ENCODE measurements at places on chromosomes 11 and 22. TPM values are rescaled to one million over a fixed set of nuclear protein-coding genes. Genes with fewer than 3 reads are reported as not detected.

BIK gene
- 24.6 TPM for total RNA-seq

WT1 gene
- total RNA-seq, result 8.5 TPM

SULT4A1 gene
- not detected for total RNA-seq

- no peak overlapping the region for H3K27ac ChIP-seq
- no peak overlapping the region for H3K4me3 ChIP-seq
- H3K4me1 ChIP-seq, result peaks cover 13% of the 10 kb centered on the region
- DNase-seq, result no peak
Observed at GRCh38 chr11:119673759-119674336, 55.2 kb downstream of the NECTIN1 start.

- H3K4me1 ChIP-seq, result peaks cover 7% of the 10 kb centered on the region
- no peaks in the 10 kb centered on the region for H3K36me3 ChIP-seq
- H3K4me3 ChIP-seq, result no peak overlapping the region
Observed at GRCh38 chr11:17219016-17219415, 11.2 kb upstream of the PIK3C2A start.

DNA sequence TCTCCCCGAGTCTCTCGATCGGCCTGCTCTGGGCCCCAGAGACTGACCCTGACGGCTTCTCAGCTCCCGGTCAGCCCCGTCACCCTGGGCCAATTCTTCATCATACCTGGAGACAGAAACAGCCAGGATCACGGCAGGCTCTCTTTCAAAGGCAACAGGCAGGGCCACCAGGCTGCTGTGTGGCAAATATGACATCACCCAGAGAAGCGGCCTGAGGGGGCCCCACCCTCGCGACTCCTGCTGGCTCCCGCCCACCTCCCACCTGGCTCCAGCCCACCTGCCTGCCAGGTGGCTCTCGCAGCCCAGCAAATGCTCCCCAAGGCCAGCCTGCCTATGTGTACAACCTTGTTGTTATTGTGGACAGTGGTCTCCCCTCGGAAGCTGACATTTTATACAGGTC lies 24.9 kb upstream of the PACSIN2 start:
- no peak for DNase-seq
- H3K4me1 ChIP-seq, result no peaks in the 10 kb centered on the region
- no peak overlapping the region for H3K27ac ChIP-seq

GRCh38 chr11:72703267-72704008 lies 29.2 kb upstream of the PDE2A start:
- H3K4me3 ChIP-seq, result no peak overlapping the region
- H3K36me3 ChIP-seq, result peaks cover 26% of the 10 kb centered on the region
- DNase-seq, result no peak
- H3K4me1 ChIP-seq, result no peaks in the 10 kb centered on the region
- no peaks in the 10 kb centered on the region for H3K27me3 ChIP-seq

DERL3 gene
- not detected for total RNA-seq

DNA sequence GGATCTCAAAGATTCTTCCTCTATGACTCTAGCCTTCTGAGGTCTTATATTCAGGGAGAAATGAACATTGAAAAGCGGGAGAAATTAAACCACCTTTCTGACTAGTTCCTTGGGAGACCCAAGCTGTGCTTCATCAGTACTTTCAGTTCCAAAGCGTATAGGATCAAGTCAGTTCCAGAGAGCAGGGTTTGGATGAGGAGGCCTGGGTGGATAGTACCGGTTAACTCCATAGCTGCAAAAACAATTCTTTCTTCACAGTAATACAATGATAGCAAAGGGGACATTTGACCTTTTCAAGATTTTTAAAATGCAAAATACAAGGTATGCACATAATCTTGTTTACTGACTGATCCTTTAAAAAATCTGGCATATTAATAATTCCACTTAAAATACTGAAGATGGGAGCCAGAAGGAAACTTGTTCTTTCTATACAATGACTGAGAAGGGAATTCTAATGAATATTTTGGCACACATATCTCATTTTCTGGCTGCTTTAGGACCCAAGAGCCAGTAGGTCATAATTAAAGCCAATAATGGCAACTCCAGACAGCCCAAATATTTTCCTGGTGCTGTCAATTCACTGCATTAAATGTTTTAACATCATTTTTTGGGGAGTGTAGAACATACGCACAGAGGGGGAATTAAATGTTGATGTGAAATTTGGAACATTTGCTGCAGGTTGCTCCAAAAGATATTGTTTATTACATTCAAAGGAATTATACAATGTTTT lies 16.0 kb downstream of the ADM start:
- H3K4me3 ChIP-seq, result no peak overlapping the region
- no peak overlapping the region for H3K27ac ChIP-seq
- H3K27me3 ChIP-seq, result no peaks in the 10 kb centered on the region

RFPL1 gene
- total RNA-seq, result not detected

CDC42EP1 gene
- total RNA-seq, result 47.4 TPM

GRCh38 chr11:77111277-77111676 lies 8.6 kb downstream of the OMP start:
- H3K4me1 ChIP-seq, result peaks cover 54% of the 10 kb centered on the region
- H3K27ac ChIP-seq, result peak overlapping the region; percentile 69
- peak; percentile 78 for DNase-seq

GRCh38 chr22:37742376-37743171 lies 45.7 kb downstream of the TRIOBP start:
- peaks cover 37% of the 10 kb centered on the region for H3K4me1 ChIP-seq
- peak overlapping the region; percentile 62 for H3K27ac ChIP-seq
- no peaks in the 10 kb centered on the region for H3K27me3 ChIP-seq
- peak; percentile 92 for DNase-seq
- no peaks in the 10 kb centered on the region for H3K36me3 ChIP-seq

GRCh38 chr11:86934582-86934900 lies 20.7 kb downstream of the FZD4 start:
- H3K4me1 ChIP-seq, result peaks cover 63% of the 10 kb centered on the region
- DNase-seq, result no peak
- H3K27ac ChIP-seq, result peak overlapping the region; percentile 62

DNA sequence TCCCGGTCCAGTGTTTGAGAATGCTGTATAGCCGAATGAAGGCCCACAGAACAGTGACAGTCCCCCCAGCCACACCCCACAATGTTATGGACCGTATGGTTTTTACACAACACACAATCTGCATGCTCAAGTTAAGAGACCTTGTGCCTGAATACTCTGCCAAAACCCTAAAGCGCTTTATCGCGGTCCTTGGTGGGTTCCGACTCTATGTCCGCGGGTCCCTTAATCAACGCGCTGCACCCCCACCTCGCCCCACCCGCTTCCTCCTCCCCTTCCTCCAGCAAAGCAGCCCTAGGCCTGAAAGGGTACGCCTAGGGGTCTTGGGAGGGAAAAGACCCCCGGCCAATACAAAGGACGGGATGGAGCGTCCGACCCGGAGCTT lies 442 bp downstream of the COPB1 start:
- H3K36me3 ChIP-seq, result peaks cover 20% of the 10 kb centered on the region
- no peaks in the 10 kb centered on the region for H3K27me3 ChIP-seq
- no peak overlapping the region for H3K27ac ChIP-seq

DNA sequence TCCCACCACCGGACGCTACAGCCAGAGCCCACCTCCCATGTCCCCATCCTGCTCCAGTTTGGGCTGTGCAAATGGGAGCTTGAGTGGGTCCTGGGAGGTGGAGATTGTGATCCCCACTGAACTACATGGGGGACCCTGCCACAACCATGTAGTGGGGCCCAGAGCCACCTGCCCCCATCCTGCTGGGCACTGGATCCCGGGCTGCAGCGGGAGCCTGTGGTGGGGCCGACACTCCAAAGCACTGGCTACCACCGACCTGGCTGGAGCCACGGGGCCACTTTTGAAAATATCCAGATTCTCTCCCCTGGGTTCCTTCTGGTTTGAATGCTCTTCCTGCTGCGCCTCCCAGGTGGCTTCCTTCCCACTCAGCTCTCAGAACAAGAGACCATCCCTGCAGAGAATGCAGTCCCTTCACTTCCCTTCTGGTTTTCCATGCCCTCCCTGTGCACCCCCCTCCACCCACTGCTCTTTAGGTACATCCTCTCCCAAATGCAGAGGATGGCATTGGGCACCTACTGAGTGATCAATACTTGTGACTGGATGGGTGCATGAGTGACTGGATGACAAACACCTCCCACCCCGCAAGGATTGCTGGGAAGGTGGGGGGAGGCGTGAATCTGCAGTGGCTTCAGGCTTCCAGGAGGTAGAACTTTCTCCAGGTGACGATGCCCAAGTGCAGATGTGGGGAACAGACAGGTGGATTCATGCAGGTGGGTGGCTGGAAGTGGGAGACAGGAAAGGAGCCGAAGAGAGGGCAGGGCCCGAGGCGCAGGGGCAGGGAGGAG lies 846 bp upstream of the UNC93B1 start:
- peaks cover 21% of the 10 kb centered on the region for H3K4me1 ChIP-seq
- H3K36me3 ChIP-seq, result no peaks in the 10 kb centered on the region
- H3K27ac ChIP-seq, result no peak overlapping the region
- DNase-seq, result no peak
- no peaks in the 10 kb centered on the region for H3K27me3 ChIP-seq

RBMXL2 gene
- total RNA-seq, result 0.15 TPM

DNA sequence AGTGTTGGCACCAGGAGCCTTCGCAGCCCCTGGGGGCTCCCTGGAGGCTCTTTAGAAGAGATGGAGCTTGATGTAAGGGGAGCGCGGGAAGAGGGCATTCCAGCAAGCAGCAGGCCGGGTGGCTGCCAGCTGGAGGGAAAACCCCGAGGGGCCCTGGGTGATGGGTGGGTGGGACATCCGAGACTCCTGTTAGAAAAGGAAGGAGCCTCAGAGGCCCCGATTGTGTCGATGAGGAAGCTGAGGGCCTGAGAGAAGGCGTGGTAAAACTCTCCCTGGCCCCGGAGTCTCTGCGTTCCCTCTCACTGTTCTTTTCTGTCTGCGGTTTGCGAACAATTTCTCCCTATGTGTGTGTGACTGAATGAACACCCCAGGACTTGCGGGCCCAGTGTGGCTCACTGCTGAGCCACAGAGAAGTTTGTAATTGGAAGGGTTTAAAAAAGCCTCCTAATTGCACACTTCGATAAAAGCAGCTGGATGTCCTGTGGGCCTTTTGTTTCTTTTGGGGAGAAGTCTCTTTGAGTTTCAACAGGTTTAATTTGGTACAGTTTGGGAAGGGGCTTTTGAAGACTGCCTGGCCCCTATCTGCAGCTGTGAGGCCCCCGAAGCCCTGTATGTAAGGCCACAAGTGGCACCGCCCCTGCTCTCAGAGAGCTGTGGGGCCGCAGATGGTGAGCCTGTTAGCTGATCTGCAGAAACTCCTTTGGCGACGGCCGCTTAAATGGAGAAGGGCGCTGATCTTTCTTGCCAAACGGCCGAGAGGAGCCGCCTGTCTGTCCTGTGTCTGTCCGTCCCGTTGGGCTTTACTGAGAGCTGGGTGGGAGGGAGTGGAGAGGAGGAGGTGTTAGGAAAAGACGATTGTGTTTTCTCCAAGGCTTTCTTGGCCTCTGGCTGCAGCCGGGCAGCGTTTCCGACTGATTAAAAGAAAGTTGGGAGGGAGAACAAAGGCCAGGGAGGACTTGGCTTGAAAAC lies 2.0 kb downstream of the FBLN1 start:
- H3K4me3 ChIP-seq, result no peak overlapping the region
- no peak for DNase-seq
- no peaks in the 10 kb centered on the region for H3K4me1 ChIP-seq
- H3K27ac ChIP-seq, result no peak overlapping the region

GRCh38 chr22:42296381-42296853 lies 26.0 kb upstream of the TCF20 start:
- H3K36me3 ChIP-seq, result no peaks in the 10 kb centered on the region
- no peaks in the 10 kb centered on the region for H3K27me3 ChIP-seq
- no peak for DNase-seq
- H3K27ac ChIP-seq, result no peak overlapping the region

GRCh38 chr22:46114518-46115387 lies 35.6 kb upstream of the PPARA start:
- no peak overlapping the region for H3K27ac ChIP-seq
- H3K4me1 ChIP-seq, result no peaks in the 10 kb centered on the region
- no peak overlapping the region for H3K4me3 ChIP-seq
- peaks cover 12% of the 10 kb centered on the region for H3K36me3 ChIP-seq
- no peak for DNase-seq

GRCh38 chr22:20857838-20858614 lies 585 bp downstream of the PI4KA start:
- no peaks in the 10 kb centered on the region for H3K27me3 ChIP-seq
- peak; percentile 67 for DNase-seq
- H3K4me1 ChIP-seq, result peaks cover 18% of the 10 kb centered on the region
- H3K36me3 ChIP-seq, result no peaks in the 10 kb centered on the region

ENTHD1 gene
- total RNA-seq, result not detected

AQP11 gene
- 2.2 TPM for total RNA-seq

DNA sequence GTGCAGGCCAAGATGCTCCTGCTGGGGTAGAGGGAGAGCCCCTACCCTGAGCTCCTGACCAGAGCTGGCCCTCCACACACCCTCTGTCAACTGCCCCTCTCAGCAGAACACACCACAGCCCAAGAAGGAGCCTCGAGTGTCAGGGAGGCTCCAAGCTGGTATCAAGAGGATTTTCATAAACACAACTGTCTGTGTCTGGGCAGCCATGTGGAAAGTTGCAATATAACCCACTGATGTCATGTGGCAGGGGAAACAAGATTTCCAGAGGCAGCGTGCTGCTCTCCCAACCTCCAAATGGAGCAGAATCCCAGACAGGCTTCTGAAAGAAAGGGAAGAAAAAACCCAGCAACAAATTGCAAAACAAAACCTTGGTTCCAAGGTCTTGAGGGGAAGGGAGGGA lies 569.9 kb downstream of the BUD13 start:
- H3K4me3 ChIP-seq, result no peak overlapping the region
- no peak overlapping the region for H3K27ac ChIP-seq
- no peaks in the 10 kb centered on the region for H3K27me3 ChIP-seq
- no peaks in the 10 kb centered on the region for H3K36me3 ChIP-seq
- no peaks in the 10 kb centered on the region for H3K4me1 ChIP-seq
